Vagina (tissue), 2 donors: ENCODE measurements at places on chromosomes 6 and 20. TPM values are rescaled to one million over a fixed set of nuclear protein-coding genes. Genes with fewer than 3 reads are reported as not detected.

DNA sequence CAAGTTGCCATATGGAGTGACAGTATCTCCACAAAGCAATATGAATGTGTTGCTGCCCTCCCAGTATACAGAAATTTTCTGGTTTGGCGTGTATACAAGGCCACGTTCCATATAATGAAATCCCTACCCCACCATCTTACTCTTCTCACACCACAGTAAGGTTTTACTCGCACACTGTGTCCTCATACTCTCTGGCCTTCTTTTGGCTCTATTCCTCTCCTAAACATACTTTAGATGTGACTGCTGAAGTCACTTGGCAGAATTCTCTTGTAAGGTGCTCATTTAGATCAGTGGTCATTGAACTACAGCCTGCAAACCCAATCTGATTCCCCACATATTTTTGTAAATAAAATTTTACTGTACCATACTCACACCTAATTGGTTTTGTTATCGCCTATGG is 123.2 kb downstream of the RFPL4B start:
- DNase-seq: no peak
- no peaks in the 10 kb centered on the region for H3K36me3 ChIP-seq
- H3K4me1 ChIP-seq: no peaks in the 10 kb centered on the region
- no peak overlapping the region for H3K4me3 ChIP-seq
- no peaks in the 10 kb centered on the region for H3K27me3 ChIP-seq

DNA sequence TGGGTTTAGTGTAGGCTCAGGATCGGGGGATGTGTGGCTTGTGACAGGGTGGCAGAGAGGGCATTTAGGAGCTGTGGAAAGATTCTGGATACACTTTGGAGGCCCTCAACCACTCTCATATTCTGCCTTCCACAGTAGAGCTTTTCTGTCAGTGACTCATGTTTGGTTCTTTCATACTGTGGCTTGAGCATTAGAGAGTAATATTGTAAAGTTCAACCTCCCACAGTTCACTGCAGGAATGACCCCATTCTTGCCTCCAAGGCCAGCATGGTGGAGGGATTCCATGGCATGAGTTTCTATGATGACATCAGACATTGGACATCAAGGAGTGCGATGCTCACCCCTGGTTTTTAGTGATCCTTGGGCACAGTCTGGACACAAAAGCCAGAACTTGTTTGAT is 50.9 kb downstream of the DTD1 start:
- H3K27me3 ChIP-seq: no peaks in the 10 kb centered on the region
- no peak overlapping the region for H3K4me3 ChIP-seq
- no peaks in the 10 kb centered on the region for H3K36me3 ChIP-seq
- H3K27ac ChIP-seq: no peak overlapping the region
- DNase-seq: no peak

- no peaks in the 10 kb centered on the region for H3K27me3 ChIP-seq
- no peak overlapping the region for H3K4me3 ChIP-seq
- H3K36me3 ChIP-seq: no peaks in the 10 kb centered on the region
- no peak for DNase-seq
Observed at GRCh38 chr6:35441205-35441604, 10.9 kb upstream of the FANCE start.

- H3K36me3 ChIP-seq: no peaks in the 10 kb centered on the region
- DNase-seq: no peak
- no peaks in the 10 kb centered on the region for H3K27me3 ChIP-seq
Observed at GRCh38 chr6:158078320-158078719, 89.7 kb downstream of the SERAC1 start.

GRCh38 chr20:10854976-10855375 is 181.2 kb upstream of the JAG1 start:
- no peak for DNase-seq
- peaks cover 8% of the 10 kb centered on the region for H3K4me1 ChIP-seq
- no peaks in the 10 kb centered on the region for H3K27me3 ChIP-seq
- H3K36me3 ChIP-seq: no peaks in the 10 kb centered on the region
- no peak overlapping the region for H3K4me3 ChIP-seq

- no peaks in the 10 kb centered on the region for H3K36me3 ChIP-seq
- no peaks in the 10 kb centered on the region for H3K27me3 ChIP-seq
- no peak overlapping the region for H3K27ac ChIP-seq
- H3K4me3 ChIP-seq: no peak overlapping the region
- no peak for DNase-seq
- H3K4me1 ChIP-seq: peaks cover 12% of the 10 kb centered on the region
Observed at GRCh38 chr6:89834884-89835792, 5.5 kb downstream of the CASP8AP2 start.

DNA sequence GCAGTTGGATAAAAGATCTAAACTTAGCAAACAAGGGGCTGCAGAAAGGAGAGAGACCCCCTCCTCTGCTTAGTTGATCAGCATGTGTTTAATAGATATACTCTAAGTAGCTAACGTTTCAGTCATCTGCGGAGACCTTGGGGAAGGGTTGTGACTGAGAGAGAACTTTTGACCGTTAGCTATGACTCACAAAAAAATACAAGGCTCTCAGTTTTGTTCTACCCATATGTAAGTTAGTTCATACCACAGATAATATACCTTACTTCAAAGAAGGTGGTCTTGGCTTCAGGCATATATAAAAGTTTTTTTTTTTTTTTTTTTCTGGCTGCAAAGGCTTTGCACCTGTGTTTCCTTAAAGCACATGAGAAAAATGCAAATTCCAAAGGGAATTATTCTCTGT is 258.9 kb downstream of the GJA1 start:
- H3K27ac ChIP-seq: no peak overlapping the region
- H3K27me3 ChIP-seq: no peaks in the 10 kb centered on the region
- no peak for DNase-seq
- H3K4me3 ChIP-seq: no peak overlapping the region
- H3K36me3 ChIP-seq: no peaks in the 10 kb centered on the region

GRCh38 chr20:38935967-38936407 is 9.8 kb downstream of the FAM83D start:
- no peaks in the 10 kb centered on the region for H3K27me3 ChIP-seq
- no peak for DNase-seq
- H3K27ac ChIP-seq: no peak overlapping the region

GRCh38 chr6:94443701-94444100 is 1024.3 kb upstream of the EPHA7 start:
- H3K4me1 ChIP-seq: no peaks in the 10 kb centered on the region
- H3K27me3 ChIP-seq: no peaks in the 10 kb centered on the region
- DNase-seq: no peak
- H3K36me3 ChIP-seq: no peaks in the 10 kb centered on the region

DNA sequence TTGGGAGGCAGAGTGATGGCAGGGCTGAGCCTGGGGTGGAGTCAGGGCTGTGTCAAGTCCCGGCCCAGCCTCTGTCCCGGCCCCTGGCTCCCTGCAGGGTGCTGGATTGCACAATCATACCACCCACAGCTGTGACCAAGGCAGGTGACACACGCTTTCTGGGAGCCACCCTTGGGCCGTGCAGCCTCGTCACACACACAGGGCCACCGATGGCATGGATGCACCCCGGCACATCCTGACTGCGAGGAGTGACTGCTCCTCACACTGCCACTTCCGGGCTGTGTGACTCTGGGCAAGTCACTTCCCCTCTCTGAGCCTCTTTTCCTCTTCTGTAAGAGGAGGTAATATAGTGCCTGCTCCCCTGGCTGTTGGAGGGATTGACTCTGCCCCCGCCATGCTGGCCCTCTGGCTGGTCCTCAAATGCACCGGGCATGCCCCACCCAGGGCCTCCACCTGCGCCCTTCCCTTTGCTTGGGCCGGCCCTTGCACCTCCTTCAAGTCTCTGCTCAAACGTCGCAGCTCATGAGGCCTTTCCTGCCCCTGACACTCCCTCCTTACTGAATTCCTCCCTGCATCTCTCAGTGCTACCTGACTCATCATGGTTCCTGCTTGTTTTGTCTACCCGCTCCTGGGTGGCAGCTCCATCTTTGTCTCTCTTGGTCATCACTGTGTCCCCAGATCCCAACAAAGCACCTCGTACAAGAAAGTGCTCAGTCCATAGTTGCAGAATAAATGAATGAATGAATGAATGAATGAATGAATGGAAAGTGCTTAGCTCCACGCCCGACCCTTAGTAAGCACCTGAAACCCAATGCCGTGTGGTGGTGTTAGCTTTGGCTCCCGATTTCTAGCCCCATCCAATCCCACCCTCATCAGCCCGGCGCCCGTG is 93.5 kb downstream of the CEBPB start:
- no peaks in the 10 kb centered on the region for H3K36me3 ChIP-seq
- no peaks in the 10 kb centered on the region for H3K27me3 ChIP-seq
- no peak for DNase-seq
- H3K27ac ChIP-seq: peak overlapping the region; percentile 95
- no peak overlapping the region for H3K4me3 ChIP-seq

Gene BMP5
- total RNA-seq: not detected

Gene RBBP8NL
- 1.7 TPM for total RNA-seq

Gene EYA4
- total RNA-seq: 18.7 TPM
